ENCODE measurements at places on chromosomes 2 and 18.

GRCh38 chr2:84449055-84449454 is 10.0 kb downstream of the SUCLG1 start:
- no peak for DNase-seq

- DNase-seq: peak; percentile 43
Measured at GRCh38 chr18:463827-464541, 36.5 kb downstream of the COLEC12 start.

DNA sequence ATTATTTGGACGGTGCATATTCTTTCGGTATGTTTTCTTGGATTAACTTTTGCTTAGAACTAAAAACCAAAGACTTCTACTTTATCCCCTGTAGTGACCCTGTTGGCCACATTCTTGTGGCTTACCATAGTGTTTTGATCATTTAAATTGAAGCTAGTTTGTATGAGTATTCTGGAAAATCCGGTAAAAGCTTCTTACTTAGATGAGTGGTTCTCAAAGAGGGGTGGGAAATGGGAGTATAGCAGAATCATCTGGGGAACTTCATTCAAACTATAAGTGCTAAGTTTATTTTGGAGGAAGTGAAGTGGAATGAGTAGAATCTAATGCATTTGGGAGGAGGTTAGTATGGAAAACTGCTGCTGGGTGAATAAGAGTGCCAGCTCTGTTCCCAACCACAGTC is 3.8 kb downstream of the PPP1CB start:
- no peak for DNase-seq

- DNase-seq: no peak
Measured at GRCh38 chr2:20229322-20230113, 4.6 kb upstream of the SDC1 start.

DNA sequence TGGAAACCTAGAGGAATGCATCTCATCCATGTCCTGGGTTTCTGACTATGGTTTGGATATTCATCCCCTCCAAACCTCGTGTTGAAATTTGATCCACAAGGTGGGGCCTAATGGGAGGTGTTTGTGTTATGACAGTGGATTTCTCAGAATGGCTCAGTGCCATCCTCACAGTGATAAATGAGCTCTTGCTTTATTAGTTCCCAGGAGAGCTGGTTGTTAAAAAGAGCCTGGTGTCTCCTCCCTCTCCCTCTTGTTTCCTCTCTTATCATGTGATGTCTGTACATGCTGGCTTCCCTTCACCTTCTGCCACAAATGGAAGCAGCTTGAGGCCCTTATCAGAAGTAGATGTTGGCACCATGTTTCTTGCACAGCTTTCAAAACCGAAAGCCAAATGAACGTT is 424.3 kb downstream of the DCC start:
- DNase-seq: no peak

GRCh38 chr2:143473216-143473615 is 344.0 kb downstream of the ARHGAP15 start:
- peak; percentile 32 for DNase-seq

Data from lung microvascular endothelial cell (primary cell).